ENCODE measurements at places on chromosomes 2 and 18. TPM values are rescaled to one million over a fixed set of nuclear protein-coding genes. Genes with fewer than 3 reads are reported as not detected.

Gene NYAP2
- not detected for total RNA-seq

- H3K27ac ChIP-seq = no peak overlapping the region
- no peaks in the 10 kb centered on the region for H3K4me1 ChIP-seq
- H3K4me3 ChIP-seq = no peak overlapping the region
- DNase-seq = no peak
- peaks cover 6% of the 10 kb centered on the region for H3K27me3 ChIP-seq
- no peaks in the 10 kb centered on the region for H3K36me3 ChIP-seq
Measured at GRCh38 chr2:44964752-44965236, 23.3 kb downstream of the SIX3 start.

DNA sequence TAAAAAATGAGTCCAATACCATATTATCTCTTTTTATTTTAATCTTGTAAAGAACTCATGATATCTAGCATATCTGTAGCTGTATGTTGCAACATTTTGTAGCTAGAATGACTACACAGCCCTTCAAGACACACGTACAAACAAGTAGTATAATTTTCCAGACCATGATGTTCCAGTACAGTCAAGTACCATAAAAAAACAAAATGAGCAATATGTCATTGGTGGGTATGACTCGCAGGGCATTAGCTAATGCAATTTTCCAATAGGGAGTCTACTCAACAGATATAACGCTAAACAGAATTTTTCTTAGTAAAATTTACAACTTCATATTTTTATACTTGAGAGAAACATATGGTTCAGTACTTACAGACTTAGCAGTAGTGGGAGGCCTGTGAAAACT is 53.6 kb upstream of the UGP2 start:
- DNase-seq = no peak
- no peaks in the 10 kb centered on the region for H3K27me3 ChIP-seq
- H3K4me1 ChIP-seq = peaks cover 25% of the 10 kb centered on the region
- no peak overlapping the region for H3K27ac ChIP-seq
- H3K36me3 ChIP-seq = no peaks in the 10 kb centered on the region

Gene MARCHF7
- total RNA-seq = 83.9 TPM

DNA sequence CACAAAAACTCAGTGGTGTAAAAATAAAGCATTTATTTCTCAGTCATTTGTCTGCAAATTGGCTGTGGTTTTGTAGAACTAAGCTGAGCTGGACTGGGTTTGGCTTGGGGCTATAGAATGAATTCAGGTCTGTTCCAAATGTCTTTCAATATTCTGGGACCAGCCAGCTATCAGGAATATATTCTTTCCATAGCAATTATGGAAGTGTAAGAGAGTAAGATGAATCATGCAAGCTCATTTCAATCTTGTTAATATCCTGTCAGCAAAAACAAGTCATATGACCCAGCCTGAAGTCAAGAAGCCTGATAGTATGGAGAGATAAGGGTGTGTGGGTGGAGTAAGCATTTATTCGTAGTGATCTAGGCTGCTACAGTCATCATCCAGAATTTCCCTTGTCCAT is 481.0 kb upstream of the CDH2 start:
- H3K27ac ChIP-seq = no peak overlapping the region
- no peak overlapping the region for H3K4me3 ChIP-seq
- no peaks in the 10 kb centered on the region for H3K27me3 ChIP-seq
- no peaks in the 10 kb centered on the region for H3K36me3 ChIP-seq
- H3K4me1 ChIP-seq = no peaks in the 10 kb centered on the region

Gene GYPC
- total RNA-seq = 127 TPM

DNA sequence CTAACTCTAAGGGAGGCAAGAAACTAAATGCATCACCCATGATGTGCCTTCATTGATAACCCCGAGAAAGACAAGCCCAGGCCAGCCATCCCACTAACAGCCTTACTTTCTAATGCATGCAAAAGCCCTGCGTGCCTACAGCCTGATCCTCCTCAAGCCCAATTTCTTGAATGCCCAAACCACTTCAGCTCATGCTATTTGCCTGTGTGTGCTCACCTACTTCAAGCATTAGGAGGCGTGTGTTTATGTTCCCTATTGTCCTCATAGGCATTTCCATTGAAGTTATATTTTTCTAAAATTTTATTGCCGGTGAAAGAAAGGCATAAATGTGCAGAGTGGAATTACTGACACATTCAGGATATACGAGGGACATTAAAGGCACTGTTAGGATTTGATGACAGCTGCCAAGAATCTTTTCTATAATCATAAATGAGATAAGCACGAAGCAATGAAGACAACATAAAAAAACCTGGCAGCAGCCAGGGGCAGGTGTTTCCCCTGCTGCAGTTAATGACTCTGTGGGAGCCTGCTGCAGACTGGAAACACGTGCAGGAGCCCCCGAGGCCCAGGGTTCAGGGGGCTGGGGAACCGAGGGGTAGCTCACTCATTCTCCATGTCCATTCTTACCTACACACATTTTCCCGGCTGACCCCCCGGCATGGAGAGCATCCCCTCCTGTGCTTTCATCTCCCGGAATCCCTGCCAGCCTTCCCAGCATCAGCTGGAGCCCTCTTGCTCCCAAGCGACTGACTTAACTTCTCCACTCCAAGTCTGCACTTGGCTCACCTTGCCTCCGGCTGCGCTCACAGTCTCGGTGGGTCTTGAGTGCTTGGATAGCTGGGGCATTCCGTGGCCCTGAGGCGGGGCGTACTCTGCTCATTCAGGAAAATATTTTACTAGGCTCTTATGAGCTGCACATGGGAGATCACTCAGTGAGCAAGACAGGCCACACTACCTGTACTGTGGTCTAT is 292.3 kb upstream of the SIX2 start:
- H3K4me1 ChIP-seq = no peaks in the 10 kb centered on the region
- no peak overlapping the region for H3K4me3 ChIP-seq
- no peak for DNase-seq
- no peaks in the 10 kb centered on the region for H3K36me3 ChIP-seq

DNA sequence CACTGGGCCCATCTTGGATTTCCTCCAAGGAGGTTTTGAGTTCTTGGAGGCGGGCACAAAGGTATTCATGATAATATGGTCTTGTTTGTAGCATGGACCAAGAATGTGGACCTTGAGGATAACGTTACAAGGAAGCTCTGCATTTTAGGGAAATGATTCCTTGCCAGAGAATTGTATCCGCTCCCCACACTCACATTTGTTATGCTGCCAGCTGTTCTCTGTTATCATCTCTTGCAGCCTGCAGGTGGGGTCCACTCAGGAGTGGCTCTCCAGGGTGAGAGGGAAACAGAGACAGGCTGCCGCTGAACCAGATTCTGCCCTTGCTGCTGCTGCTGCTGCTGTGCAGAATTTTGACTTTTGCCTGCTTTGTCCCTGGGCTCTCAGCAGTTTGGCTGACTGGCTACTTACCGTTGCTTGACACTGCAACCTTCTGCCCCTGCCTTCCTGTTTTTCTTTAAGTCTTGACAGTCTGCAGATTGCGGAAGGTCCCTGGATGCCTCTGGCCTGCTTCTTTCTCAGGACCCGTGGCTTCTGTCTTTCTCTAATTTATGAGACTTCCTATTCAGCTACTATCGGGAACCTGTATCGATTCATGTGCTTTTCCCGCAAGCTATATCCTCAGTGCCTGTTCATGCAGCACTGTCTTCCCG is 122.3 kb upstream of the DOCK10 start:
- H3K27ac ChIP-seq = no peak overlapping the region
- H3K4me3 ChIP-seq = no peak overlapping the region
- H3K4me1 ChIP-seq = no peaks in the 10 kb centered on the region
- H3K27me3 ChIP-seq = no peaks in the 10 kb centered on the region

Gene DRC1
- not detected for total RNA-seq

GRCh38 chr2:20536619-20537422 is 89.9 kb downstream of the RHOB start:
- no peaks in the 10 kb centered on the region for H3K36me3 ChIP-seq
- no peaks in the 10 kb centered on the region for H3K27me3 ChIP-seq
- H3K4me1 ChIP-seq = peaks cover 18% of the 10 kb centered on the region
- no peak for DNase-seq

DNA sequence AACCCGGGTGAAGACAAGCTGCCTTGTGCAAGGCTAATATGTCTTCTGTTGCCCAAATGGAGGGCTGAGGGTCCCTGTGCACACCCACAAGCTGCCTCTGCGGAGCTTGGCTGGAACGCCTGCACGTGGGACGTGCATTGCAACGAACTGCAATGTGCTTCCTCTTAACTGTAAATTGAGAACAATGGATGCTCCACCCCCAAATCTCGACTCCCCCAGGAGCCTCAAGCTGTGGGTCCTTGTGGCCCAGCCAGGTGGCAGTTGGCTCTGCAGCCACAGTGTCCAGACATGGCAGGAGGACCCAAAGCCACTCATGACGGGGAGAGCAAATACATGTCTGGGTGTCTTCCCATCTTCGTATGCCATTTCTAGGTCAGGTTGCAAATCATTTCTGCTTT is 90.1 kb downstream of the TWIST2 start:
- DNase-seq = no peak
- H3K4me1 ChIP-seq = peaks cover 8% of the 10 kb centered on the region
- no peak overlapping the region for H3K4me3 ChIP-seq
- H3K27ac ChIP-seq = peak overlapping the region; percentile 63

Gene SERPINE2
- total RNA-seq = 61.7 TPM

- no peaks in the 10 kb centered on the region for H3K36me3 ChIP-seq
- no peak overlapping the region for H3K27ac ChIP-seq
- H3K4me1 ChIP-seq = no peaks in the 10 kb centered on the region
- no peak for DNase-seq
- H3K27me3 ChIP-seq = no peaks in the 10 kb centered on the region
Measured at GRCh38 chr18:59705145-59705544, 7.9 kb upstream of the CCBE1 start.

- DNase-seq = no peak
- H3K27ac ChIP-seq = no peak overlapping the region
- peaks cover 9% of the 10 kb centered on the region for H3K4me1 ChIP-seq
- no peaks in the 10 kb centered on the region for H3K36me3 ChIP-seq
Measured at GRCh38 chr2:219398721-219399363, 11.1 kb upstream of the DNPEP start.

Gene TEKT4
- total RNA-seq = not detected

DNA sequence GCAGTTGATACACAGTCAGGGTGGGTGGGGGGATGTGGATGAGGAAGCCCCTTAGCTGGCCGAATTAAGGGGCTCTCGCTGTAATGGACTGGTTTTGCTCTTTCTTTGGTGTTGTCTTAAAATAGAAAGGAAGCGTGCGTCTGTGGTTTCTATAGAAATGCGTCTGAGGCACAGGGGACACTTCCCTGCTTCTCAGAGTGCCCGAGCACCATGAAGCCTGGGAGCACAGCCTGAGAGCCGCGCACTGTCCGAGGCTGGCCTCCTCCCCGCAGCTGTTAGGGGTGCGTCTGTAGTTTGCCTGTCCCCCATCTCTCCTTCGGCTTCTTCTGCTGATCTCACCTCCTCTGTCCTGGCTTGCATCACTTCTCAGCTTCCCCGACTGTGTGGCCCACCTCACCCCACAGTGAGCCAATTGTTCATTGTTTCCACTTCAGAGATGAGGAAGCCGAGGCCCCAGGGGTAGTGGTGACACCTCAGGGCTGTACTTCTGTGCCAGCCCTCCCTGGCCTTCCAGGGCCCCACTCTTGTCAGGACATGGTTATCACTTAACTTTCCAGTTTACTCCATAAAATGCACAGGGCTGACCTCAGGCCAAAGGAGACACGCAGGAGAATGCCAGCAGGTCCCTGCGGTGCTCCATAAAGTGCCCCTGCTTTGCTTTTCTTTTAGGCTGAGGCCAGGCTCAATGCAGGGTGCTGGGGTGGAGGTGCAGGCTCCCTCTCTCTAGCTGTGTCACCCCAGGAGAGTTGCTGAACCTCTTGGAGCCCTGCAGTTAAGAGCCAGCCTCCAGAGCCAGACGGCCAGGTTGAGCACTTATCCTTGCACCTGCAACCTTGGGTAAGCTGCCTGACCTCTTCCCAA is 210.6 kb downstream of the SEPTIN10 start:
- no peak overlapping the region for H3K27ac ChIP-seq
- H3K4me3 ChIP-seq = no peak overlapping the region
- H3K36me3 ChIP-seq = no peaks in the 10 kb centered on the region

DNA sequence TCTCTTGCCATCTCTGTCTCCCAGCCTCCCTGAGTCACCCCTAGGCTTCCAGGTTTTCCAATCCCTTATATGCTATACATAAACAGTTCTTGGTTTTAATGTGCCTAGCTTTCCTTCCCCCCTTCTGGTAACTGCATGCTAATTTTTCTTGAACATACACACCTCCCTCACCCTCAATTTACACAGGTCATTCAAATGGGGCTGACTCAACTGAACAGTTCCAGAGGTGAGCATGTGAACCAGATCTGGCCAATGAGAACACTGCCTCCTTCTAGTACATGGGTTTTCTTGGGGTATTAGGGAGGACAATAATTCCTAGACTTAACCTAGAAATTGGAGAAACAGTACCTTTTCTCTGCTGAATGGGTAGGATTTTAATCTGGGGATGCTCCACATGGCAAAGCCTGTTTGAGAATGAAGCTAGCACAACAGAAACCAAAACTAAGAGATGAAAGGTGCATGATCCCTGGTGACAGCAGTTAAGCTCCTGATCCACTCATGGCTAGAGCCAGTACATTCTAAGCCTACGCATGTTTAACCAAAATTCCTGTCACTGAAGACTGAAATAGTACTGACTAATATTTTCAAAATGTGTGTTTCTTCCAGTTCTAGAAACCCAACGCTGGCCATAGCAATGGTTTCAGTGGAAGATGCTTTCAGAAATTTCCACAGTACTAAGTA is 11.8 kb downstream of the SLC25A12 start:
- no peaks in the 10 kb centered on the region for H3K27me3 ChIP-seq
- no peak overlapping the region for H3K27ac ChIP-seq
- DNase-seq = no peak

Gene COLEC11
- total RNA-seq = 5.5 TPM

Gene SGPP2
- 10.2 TPM for total RNA-seq
